ENCODE measurements at places on chromosomes 2 and 18.

DNA sequence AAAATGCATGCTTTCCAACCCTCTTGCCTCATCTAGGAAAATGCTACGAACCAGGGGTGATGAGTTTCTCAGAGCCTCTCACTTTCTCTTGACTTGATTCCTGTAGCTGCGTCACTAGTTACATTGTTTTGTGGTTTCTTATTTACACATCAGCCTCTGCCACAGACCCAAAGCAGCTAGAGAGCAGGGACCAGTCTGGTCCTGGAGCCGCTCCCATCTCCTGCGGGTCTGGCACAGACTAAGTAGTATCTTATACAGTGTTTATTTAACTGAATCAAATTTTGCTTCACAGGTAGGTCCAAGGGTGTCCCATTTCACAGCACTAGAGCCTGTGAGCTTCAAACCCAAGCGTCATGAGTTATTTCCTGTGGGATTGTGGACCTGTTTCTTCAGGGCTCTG is 310.5 kb downstream of the MYCN start:
- DNase-seq, result no peak

DNA sequence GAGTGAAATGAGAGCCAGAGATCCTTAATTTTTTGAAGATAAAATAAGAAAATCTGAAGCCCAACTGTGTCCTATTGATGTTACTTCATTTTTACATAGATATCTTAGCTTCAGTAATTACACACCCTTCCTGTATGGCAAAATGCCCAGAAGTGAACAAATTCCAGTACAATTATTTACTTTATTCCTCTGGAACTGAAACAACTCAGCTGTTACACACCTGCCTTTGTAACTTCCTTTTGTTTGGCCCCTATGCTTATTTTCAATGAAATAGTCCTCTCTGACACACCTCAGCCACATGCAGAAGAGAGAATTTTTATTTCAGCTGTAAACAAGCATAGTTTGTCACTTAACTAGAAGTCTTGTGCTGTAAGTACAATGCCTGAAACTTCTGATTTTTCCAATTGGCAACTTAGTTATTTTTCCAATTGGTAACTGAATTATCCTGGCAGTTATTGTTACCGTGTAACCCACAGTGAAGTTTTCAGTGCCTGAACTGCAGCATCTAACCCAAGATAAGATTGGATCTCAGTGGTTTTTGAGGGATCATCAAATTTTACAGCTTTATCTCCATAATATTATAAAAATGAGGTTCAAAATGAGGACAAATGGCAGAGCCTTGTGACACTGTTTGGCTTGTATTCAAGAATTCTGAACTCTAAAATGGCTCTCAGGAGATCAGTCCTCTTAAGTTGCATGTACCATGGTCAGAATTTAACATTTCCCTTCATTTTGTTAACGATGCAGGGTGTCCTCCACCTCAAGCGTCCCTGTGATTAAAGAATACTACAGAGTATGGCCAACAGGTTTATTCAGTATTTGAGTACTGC is 82.6 kb downstream of the PKP4 start:
- DNase-seq, result no peak

DNA sequence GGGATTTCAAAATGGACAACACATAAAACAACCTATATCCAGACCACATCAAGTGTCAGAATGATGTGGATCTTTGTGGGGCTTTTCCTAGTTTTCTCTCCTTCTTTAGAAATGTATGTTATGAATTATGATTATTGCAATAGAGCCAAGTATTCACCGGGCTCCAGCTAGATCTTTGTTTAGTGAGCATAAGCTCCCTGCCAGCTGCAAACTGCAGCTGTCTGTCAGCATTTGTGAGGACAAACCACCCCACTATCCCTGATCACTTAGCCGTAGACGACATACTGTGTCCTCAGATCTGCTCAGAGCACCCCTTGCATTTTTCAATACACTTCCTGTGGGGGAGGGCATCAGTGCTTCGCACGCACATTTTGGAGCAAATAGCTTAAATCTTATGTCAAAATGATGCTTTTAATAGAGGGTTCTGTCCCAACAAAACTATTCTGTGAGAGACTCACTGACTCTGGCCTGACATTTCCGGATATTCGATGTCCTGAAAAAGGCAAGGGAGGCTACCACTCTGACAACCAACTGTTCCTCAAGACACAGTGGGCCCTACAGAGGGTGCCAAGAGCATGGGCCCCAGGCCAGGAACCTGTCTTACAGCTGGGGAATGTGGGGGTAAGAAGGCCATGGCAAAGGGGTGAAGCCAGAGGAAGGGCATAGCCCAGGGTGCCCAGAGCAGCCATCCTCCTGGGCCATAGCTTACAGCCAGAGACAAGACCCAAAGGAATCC is 346.0 kb downstream of the ARHGAP15 start:
- no peak for DNase-seq

DNA sequence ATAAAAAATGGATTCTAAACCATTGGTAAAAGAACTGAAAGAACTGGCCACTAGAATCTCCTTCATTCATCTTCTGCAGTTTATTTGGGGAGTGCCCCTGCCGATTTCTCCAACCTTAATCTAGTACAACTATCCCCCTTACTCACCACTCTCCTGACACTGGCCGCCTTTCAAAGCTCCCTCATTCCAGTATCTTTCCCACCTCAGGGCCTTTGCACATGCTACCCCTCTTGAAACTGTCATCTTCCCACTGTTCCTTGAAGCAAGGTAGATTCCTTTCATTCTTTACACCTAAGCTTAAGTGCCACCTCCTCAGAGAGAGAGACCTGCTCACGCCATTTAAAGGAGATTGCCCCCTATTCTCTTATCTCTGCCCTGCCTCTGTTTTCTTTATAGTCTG is 147.9 kb downstream of the MCFD2 start:
- DNase-seq, result no peak

DNA sequence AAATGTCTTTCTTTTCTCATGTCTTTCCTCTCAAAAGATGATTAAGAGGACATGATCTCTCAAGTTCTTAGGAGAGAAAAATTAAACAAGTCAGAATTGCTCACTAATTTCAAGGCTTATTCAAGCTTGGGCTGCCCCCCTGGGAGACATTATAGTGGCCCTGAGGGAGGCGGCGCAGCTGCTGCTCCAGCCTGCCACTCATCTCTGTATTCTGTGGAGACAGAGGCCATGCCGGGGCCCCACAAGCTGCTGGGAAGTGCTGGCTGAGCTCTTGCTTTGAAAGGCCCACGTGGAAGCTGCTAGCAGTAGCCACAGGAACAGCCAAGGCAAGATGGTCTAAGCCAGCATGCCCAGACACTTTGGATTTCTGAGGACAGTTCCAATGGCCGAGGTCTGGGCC is 267.4 kb downstream of the LNPK start:
- no peak for DNase-seq

- no peak for DNase-seq
Measured at GRCh38 chr2:138497294-138497693, 4.3 kb upstream of the SPOPL start.

- no peak for DNase-seq
Measured at GRCh38 chr18:78765637-78766281, 213.9 kb upstream of the SALL3 start.

DNA sequence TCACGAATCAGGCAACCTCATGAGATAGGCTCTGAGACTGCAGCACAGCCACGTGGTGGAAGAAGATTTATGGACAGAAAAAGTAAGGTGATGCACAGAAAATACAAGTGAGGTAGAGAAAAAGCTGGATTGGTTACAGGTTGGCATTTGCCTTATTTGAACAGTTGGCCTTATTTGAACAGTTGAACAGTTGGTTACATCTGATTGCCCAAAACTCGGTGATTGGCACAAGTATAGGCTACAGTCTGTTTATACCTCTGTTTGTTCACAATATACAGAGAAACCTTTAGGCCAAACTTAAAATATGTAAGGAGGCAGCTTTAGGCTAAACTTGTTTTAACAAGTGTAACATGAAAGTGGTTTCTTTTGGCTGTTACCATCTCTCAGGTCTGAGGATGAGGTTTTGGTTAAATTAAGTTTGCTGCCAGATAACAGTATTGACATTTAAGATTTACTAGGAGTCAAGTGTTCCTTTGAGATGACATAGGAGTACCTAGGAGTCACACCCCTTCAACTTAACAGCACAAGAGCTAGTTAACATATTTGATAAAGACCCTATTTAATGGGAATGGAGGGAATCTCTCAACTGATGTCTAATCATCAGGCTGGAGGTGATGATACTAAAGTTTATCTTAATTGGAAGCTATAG is 16.5 kb upstream of the GPR155 start:
- DNase-seq, result no peak

DNA sequence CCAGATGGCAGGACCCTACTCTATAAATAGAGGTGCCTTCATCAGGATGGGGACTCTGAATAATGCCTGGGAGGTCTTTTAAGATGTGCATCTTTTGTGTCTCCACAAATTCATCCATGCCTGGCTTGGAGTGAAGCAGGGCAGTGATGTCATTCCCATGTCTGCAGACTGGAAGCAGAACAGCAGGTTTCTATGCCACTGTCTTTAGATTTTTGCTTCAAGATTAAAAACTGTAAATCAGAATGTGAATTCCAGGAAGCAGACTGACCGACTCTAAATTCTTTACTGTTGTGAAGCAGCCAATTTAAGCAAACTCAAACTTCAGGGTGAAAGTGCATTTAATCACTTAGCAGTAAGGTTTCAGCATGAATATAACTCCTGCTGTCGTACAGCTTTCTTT is 159.3 kb downstream of the SCG2 start:
- no peak for DNase-seq

GRCh38 chr18:68083776-68084175 is 567.3 kb upstream of the DSEL start:
- DNase-seq, result no peak

DNA sequence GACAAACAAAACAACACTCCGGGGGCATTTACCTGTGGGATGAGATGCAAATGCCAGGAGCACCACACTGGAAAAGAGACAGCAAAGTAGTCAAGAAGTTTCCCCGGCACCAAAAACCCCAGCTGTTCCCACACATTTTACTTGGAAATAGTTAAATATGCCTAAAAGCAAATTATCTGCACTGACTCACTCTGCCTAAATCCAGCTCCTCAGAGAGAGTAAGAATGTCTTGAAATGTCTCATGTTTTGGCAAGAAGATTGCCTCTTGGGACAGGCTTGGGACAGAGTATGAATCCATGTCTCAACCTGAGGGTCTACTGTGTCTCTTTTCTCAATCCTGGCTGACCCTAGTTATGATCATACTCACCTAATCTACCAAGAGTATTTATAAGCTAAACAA is 87.5 kb upstream of the RIOK3 start:
- DNase-seq, result no peak

- no peak for DNase-seq
Measured at GRCh38 chr18:79770501-79770815, 27.3 kb upstream of the KCNG2 start.

DNA sequence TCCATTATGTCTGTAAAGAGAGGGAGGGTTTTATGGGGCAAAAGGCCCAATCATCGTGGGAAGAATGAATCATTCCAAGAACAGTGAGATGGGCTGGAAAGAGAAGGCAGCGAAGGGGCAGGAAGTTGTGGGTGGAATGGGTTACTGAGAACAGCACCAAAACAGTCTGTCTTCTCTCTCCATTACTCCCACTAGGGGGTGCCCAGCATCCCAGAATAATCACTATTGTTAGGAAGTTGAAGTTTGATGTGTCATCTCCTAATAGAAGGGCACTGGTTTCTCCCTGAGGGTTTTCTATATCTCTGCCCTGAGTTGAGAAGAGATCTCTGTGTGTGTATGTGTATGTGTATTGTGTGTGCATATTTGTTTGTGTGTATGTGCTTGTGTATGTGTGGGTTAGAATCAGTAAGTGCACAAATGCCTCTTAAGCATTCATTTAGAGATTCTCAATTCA is 76.6 kb upstream of the MAP4K3 start:
- DNase-seq, result peak; percentile 36

GRCh38 chr2:29192526-29192925 is 77.3 kb downstream of the CLIP4 start:
- no peak for DNase-seq
